ENCODE measurements at places on chromosomes 3 and 15. TPM values are rescaled to one million over a fixed set of nuclear protein-coding genes. Genes with fewer than 3 reads are reported as not detected.

- no peaks in the 10 kb centered on the region for H3K27me3 ChIP-seq
- no peak for DNase-seq
- no peaks in the 10 kb centered on the region for H3K36me3 ChIP-seq
- no peak overlapping the region for H3K27ac ChIP-seq
- H3K4me1 ChIP-seq, result no peaks in the 10 kb centered on the region
- H3K4me3 ChIP-seq, result no peak overlapping the region
Measured at GRCh38 chr15:70355275-70355795, 257.6 kb upstream of the TLE3 start.

GRCh38 chr15:101657968-101658784 lies 6.0 kb upstream of the TM2D3 start:
- no peak overlapping the region for H3K4me3 ChIP-seq
- no peaks in the 10 kb centered on the region for H3K27me3 ChIP-seq
- no peak overlapping the region for H3K27ac ChIP-seq
- DNase-seq, result no peak
- no peaks in the 10 kb centered on the region for H3K36me3 ChIP-seq

- peaks cover 79% of the 10 kb centered on the region for H3K4me1 ChIP-seq
- no peaks in the 10 kb centered on the region for H3K27me3 ChIP-seq
- no peak overlapping the region for H3K4me3 ChIP-seq
- peaks cover 31% of the 10 kb centered on the region for H3K36me3 ChIP-seq
Measured at GRCh38 chr3:183537295-183537730, 18.2 kb downstream of the KLHL6 start.

DNA sequence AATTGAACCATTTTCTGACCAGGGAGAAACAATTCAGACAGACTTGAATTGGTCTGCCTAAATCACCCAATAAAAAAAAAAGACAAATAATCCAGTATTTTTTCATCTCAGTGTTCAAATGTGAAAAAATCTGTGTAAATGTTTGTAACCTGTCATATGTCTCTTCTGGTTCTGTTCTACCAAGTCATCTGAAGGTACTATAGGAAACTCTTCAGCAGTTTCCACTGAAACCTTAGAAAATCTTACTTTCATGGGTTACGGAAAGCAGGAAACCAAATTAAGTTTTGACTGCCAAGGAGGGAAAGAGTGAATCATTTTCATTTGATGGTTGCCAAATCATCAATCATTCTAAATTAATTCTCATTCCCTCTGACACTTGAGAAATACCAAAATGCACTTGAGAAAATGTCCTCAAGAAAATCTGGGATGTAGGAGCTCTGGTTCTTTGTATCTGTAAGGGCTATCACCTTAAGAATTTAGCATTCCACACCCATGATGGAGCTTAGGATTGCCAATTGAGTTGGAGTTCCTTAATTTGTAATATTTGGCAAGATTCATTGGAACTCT lies 278.2 kb upstream of the KCNH8 start:
- DNase-seq, result no peak
- H3K27ac ChIP-seq, result peak overlapping the region; percentile 94
- no peaks in the 10 kb centered on the region for H3K27me3 ChIP-seq
- no peaks in the 10 kb centered on the region for H3K36me3 ChIP-seq

DNA sequence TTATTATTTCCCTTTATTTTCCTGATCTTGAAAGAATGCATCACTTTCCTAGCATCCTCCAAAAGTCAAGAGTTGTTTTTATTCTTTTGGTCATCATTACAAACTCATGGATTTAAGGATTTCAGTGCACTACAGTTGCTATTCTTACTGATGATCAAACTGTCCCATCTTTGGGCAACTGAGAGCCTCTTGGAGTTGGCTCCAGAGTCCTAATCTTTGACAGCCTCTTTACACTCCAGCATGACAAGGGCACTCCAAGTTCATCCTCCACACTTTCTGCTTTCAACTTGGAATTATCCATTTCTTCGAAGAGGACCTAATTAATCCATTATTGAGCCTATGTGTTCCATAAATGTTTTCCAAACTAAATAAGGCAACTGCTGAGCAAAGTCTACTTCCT lies 5.7 kb downstream of the UACA start:
- H3K27ac ChIP-seq, result no peak overlapping the region
- DNase-seq, result no peak
- no peaks in the 10 kb centered on the region for H3K36me3 ChIP-seq
- peaks cover 6% of the 10 kb centered on the region for H3K4me1 ChIP-seq
- peaks cover 37% of the 10 kb centered on the region for H3K27me3 ChIP-seq
- H3K4me3 ChIP-seq, result no peak overlapping the region

- no peak overlapping the region for H3K4me3 ChIP-seq
- peaks cover 3% of the 10 kb centered on the region for H3K4me1 ChIP-seq
- no peaks in the 10 kb centered on the region for H3K36me3 ChIP-seq
- peak; percentile 12 for DNase-seq
- peaks cover 2% of the 10 kb centered on the region for H3K27me3 ChIP-seq
- no peak overlapping the region for H3K27ac ChIP-seq
Measured at GRCh38 chr3:123757281-123757940, 126.7 kb downstream of the MYLK start.

DNA sequence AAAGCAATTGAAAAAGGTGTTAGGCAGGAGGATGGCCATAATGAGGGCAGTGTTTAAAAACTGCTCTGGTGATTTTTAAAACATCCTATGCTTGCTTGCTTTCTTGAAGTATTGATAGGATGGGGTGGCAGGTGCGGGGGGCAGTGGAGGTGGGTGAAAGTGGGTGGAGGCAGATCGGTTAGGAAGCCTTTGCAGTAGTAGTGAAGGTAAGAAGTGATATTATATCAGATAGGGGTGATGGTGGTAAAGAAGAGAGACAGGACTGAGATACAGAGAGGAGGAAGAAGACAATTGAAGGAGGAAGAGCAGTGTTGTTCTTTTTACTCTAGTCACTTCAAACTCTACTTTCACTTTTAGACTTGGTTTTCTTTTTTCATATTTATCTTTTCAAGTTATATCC lies 11.1 kb downstream of the ZNF80 start:
- H3K4me3 ChIP-seq, result peak overlapping the region; percentile 68
- H3K27ac ChIP-seq, result peak overlapping the region; percentile 92
- DNase-seq, result no peak
- H3K27me3 ChIP-seq, result no peaks in the 10 kb centered on the region

DNA sequence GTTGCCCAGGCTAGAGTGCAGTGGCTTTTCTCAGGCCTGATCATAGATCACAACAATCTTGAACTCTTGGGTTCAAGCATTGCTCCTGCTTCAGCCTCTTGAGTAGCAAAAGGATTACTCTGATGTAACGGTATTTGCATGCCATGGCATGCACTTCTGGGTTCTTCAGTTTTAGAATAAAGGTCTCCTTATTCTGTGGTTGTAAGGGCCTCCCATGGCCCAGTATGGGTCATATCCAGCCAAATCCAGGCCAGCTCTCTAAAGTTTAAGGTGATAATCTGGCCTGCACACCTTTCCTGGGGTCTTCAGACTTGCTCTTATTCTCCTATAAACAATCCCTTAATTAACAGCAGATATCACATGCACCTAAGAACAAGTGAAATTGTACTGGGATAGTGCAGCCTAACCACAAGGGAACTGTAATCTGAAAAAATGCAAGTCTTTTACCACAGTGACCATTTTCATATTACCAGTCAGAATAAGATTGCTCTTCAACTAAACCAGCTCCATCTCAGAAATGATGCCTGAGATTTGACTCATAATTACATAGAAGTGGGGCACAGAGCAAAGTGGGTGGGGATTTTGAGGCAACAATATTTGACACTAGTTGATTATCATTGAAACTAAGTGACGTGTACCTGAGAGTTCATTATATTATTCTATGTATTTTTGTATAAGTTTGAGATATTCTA lies 25.4 kb downstream of the COMMD2 start:
- no peaks in the 10 kb centered on the region for H3K27me3 ChIP-seq
- no peaks in the 10 kb centered on the region for H3K4me1 ChIP-seq
- no peak for DNase-seq
- no peak overlapping the region for H3K4me3 ChIP-seq

DNA sequence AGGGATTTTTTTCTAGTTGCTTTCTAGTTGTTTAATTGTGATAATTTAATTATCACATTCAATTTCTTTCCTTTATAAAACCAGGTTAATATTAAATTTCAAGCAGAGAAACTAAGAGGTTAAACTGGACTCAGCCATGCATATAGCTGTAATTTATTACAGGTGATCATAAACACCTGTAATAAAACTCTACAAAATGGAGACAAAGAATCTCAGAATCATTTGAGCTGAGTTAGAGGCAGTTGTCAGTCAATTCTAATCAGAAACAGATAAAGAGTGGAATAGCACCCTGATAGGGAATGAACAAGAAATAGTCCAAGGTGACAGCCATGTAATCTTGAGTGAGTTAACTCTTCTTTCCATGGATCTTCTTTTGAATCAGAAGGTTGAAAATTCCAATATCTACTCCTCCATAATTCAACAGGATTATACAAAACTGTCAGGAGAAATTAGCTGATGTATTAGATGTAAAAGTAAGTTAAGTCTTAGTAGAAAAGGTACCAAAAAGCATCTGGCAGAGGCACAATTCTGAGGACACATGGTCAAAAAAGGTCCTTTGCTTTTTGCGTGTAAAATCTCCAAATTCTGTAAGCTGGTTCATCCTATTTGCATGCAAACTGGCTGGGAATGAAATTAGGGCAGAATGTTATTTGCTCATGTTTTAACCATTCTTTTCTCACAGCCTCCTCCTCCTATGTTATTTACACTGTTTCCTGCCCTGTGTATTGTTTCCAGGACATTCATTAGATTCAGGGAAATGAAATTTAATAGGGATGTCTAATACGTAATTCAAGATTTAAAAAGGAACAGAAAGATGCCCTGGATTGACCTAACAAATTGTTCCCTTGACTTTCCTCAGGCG lies 39.4 kb upstream of the B3GNT5 start:
- no peak overlapping the region for H3K27ac ChIP-seq
- no peak for DNase-seq
- H3K4me3 ChIP-seq, result no peak overlapping the region
- H3K4me1 ChIP-seq, result peaks cover 37% of the 10 kb centered on the region

DNA sequence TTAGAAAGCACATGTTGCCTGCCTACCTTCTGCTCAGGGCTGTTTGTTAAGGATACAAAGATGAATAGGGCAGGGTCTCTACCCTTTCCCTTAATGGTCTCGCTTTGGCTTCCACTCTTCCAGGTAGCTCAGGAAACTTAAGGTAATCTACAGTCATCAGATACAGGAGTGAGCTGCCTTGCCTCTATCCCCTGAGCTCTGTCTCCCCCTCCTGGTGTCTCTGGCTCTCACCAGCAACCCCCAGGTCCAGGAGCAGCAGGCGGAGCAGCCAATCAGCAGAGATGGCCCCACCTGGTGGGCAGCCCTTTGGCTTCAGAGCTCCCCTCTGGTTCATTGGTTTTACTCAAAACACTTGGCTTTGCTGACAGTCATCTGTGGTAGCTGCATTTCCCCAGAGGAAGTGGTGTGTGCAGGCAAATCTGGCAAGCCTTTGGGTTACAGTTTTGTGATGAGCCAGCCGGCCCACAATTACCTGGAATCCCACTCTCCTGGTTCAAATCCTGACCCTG lies 8.5 kb upstream of the CX3CR1 start:
- H3K4me3 ChIP-seq, result no peak overlapping the region
- no peaks in the 10 kb centered on the region for H3K36me3 ChIP-seq
- H3K27me3 ChIP-seq, result no peaks in the 10 kb centered on the region
- no peak overlapping the region for H3K27ac ChIP-seq
- peak; percentile 91 for DNase-seq
- peaks cover 12% of the 10 kb centered on the region for H3K4me1 ChIP-seq

GRCh38 chr3:183317886-183318865 lies 65.1 kb downstream of the B3GNT5 start:
- peaks cover 16% of the 10 kb centered on the region for H3K4me1 ChIP-seq
- H3K36me3 ChIP-seq, result no peaks in the 10 kb centered on the region
- DNase-seq, result no peak
- H3K4me3 ChIP-seq, result no peak overlapping the region
- no peak overlapping the region for H3K27ac ChIP-seq
- H3K27me3 ChIP-seq, result peaks cover 3% of the 10 kb centered on the region

DNA sequence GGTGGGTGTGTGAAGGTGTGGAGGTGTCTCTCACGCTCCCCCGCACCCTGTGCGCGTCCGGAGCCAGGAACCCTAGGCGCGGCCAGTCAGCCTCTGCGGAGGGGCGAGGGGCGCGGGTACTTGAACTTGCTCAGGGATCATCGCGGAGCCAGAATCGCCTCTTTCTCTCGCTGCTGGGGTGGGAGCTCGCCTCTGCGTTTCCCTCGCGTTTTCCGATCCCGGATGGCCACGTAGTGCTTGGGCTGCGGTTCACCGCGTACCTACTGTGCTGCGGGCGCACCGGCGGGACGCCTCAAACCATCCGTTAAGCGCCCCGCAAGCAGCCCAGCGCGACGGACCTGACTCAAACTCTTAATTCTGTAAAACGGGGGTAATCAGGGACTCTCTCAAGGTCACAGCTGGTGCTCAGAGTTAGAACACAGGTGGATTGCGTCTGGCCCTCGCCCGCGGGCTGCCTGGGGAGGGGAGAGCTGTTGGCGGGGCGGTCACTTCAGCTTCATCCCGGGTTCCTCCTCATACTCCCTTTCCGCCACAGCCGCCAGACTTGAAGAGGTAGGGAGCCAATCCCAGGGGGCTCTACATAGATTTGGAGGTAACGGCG lies 686 bp downstream of the MYRIP start:
- H3K27me3 ChIP-seq, result peaks cover 57% of the 10 kb centered on the region
- H3K4me1 ChIP-seq, result peaks cover 16% of the 10 kb centered on the region
- no peak for DNase-seq
- no peaks in the 10 kb centered on the region for H3K36me3 ChIP-seq

GRCh38 chr15:48041454-48041853 lies 79.3 kb upstream of the SLC24A5 start:
- no peak overlapping the region for H3K27ac ChIP-seq
- H3K27me3 ChIP-seq, result peaks cover 5% of the 10 kb centered on the region
- H3K4me3 ChIP-seq, result no peak overlapping the region

DNA sequence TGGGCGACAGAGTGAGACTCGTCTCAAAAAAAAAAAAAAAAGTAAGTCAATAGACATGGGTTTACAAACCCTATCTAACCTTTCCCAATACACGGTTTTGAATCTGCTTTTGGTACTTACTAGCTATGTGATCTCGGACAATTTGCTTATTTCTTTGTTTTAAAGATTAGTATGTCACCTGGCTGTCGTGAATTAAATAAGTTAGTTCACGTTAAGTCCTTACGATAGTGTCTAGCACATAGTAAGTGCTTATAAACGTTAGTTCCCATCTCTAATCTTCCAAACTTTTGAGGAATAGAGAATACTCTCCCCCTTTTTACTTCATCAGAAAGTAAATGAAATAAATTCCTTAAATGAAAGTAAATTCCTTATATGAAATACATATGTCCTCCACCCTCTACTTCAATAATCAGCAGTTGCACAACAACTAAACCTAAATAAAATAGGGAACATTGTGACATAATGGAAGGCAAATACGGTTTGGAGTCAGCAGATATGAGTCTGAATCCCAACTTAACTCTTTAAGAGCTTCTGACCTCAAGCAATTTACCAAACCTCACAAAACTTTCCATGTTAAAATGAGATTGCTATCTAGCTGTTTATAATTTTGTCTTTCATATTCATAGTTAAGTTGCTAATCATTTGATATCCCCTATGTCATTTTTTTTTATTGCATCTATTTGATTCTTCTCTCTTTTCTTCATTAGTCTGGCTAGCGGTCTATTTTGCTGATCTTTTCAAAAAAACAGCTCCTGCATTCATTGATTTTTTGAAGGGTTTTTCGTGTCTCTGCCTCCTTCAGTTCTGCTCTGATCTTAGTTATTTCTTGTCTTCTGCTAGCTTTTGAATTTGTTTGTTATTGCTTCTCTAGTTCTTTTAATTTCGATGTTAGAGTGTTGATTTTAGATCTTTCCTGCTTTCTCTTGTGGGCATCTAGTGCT lies 134.6 kb downstream of the PEAK1 start:
- no peak for DNase-seq
- H3K36me3 ChIP-seq, result peaks cover 7% of the 10 kb centered on the region
- H3K4me3 ChIP-seq, result no peak overlapping the region
- no peak overlapping the region for H3K27ac ChIP-seq
- H3K4me1 ChIP-seq, result no peaks in the 10 kb centered on the region

SLC22A13 gene
- total RNA-seq, result not detected

GABRG3 gene
- total RNA-seq, result not detected

ZMYND10 gene
- 0.54 TPM for total RNA-seq

PLEKHO2 gene
- total RNA-seq, result 12.5 TPM

LYZL4 gene
- not detected for total RNA-seq

CNTN4 gene
- total RNA-seq, result not detected

Data from activated naive CD4-positive, alpha-beta T cell treated with anti-CD3 and anti-CD28 coated beads for 36 hours (primary cell).